Cerebellar nuclear complex (tissue), 1 donor: ENCODE measurements at places on chromosomes 2 and 18.

DNA sequence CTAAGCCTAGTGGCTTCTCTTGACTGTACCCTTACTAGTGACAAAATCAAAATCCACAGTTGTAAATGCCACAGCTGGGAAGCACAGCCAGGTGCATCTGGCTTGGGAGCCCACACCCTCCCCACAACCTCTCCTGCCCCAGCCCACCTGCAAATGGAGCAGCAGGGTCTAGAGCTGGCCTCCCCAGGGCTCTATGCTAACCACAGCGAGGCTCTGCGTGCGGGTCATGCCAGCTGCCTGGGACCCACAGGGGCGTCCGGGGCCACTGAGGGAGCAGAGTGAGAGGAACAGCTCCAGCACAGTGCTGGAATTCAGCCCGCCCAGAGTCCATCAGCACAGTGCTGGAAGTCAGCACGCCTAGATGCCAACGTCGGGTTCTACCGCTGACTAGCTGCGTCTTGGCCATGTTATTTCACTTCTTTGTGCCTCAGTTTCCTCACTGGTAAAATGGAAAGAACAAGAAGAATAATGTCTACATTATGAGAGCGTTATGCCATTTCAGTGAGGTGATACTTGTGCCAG, 109.1 kb upstream of the ID2 start:
- no peak for DNase-seq

DNA sequence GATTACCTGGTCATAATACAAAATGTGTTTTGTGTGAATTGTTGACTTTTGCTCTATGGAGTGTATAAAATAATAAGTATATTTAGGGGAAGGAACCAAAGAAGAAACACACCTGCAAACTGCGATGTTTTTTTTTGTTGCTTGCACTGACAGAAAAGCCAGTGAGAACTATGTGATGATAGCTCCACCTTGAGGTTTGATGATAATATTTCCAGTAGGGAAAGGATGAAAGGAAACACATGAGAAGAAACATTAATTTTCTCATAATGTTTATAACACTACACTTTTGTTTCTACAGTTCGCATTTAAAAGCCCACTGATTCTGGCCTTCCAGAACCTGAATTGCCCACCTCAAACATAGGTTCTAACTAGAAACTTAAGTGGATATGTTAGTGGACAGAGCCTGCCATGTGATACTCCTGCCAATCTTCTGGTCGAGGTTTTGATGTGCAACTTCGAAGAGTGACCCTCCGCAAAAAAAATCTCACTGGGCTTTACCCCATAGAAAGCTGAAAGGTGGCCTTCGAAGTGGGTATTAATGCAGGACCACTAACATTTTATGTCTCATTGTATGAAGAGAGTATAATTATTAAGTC, 476.4 kb upstream of the SPHKAP start:
- peak; percentile 80 for DNase-seq

GRCh38 chr2:105688946-105689345, 55.8 kb upstream of the NCK2 start:
- DNase-seq, result no peak

DNA sequence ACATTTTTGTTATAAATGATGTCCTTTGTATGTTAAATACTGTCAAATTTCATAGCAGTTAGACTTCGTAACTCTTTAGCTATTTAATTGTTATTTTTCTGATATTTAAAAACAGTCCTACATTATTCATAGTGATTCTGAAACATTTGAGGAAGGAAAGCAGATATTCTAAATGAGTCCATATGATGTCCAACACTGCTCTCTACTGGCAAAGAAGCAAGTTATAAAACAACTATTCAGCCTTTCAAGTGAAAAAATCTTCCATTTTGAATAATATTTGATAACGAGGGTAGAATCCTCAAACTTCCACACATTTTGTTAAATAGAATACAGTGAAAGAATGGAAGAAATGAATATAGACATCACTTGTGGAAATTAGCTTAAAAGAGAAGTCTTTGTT, 220.8 kb downstream of the GULP1 start:
- no peak for DNase-seq

DNA sequence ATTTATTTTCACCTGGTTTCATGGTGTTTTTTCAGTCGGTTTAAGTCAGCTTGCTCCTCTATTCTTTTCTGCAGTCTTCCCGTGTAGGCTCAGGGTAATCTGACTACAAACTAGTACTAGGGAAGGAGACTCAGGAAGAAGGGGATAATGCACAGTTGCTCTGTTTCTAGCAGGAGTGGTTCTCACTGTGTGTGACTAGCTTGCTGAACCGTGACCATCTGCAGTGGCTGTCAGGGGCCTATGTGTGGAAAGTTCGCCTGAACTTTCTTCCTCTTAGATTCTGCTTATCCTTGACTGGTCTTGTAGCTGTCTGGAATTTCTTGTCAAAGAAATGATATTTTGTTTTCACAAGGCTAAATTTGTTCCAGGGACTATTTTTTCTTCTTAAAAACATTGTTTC, 46.3 kb upstream of the AQP4 start:
- DNase-seq, result no peak
